ENCODE measurements at places on chromosomes 6 and 20. TPM values are rescaled to one million over a fixed set of nuclear protein-coding genes. Genes with fewer than 3 reads are reported as not detected.

Gene SLC22A3
- 9.1 TPM for polyA plus RNA-seq

Gene PBOV1
- not detected for polyA plus RNA-seq

Gene SLC35D3
- 0.09 TPM for polyA plus RNA-seq

Gene LAMA5
- 162 TPM for polyA plus RNA-seq

Gene HSPA12B
- 11.8 TPM for polyA plus RNA-seq

Gene JPH2
- 83.5 TPM for polyA plus RNA-seq

Gene CYP24A1
- polyA plus RNA-seq = 2.2 TPM

Gene HUS1B
- 0.34 TPM for polyA plus RNA-seq

Gene FAM83C
- 0.18 TPM for polyA plus RNA-seq

Gene PAK5
- polyA plus RNA-seq = 0.05 TPM

- no peak for DNase-seq
Measured at GRCh38 chr20:17971300-17972013, 2.6 kb downstream of the MGME1 start.

DNA sequence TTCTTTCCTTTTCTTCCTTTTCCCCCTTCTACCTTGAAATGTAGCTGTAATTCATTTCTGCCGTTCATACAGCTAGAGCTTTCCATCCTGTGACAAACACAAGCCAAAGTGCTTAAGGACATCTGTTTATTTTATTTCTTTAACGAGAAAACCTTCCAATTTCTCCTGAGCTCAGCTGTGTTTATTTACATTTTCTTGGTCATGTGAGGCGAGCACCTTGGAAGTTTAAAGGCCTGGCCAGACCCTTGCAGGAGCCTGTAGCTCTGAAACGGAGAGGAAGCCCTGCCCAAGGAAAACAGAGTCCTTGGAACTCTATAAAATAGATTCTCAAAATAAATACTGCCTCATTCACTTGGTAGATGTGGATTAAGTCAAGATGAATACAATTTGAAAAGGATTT is 223.1 kb downstream of the EYA2 start:
- DNase-seq = no peak

- no peak for DNase-seq
Measured at GRCh38 chr6:11589261-11589660, 51.7 kb downstream of the TMEM170B start.

DNA sequence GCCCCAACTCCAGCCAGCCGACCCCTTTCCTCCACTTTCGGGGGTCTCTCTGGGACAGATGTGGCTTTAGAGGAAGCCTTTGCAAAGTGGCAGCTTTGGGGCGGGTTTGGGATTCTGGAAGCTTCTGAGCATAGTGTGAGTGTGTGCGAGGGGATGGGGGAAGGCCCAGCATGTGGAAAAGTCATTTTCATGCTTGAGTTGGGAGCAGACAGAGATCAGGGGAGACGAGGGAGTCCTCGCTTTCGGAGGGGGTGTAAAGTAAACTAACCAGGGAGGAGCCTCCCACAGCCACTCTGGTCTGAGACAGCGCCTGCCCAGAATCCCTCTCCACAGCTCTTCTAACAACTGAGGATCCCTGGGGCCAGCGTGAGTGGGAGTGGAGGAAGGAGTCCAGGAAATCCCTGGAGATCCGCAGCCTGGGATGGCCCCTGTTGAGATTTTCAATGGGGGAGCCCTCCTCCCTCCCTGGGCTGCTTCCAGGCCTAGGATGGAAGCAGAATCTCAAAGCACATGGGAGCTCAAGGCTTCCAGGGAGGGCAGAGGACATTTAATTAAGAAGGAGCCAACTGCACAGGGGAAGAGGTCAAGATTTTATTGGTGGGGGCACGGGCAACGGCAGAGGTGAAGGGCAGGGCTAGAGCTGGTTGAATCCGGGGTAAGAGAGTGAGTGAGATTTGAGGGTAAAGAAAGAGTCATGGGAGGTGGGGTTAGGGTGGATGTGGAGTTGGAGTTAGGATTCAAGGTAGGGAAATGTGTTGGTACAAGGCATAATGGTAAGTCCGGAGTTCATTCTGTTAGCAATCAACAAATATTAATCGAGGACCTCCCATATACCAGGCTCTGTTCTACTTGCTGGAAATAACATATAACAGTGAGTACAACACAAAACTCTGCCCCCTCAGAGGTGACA is 102.3 kb upstream of the FOXP4 start:
- no peak for DNase-seq

- DNase-seq = no peak
Measured at GRCh38 chr6:44135173-44135758, 7.9 kb downstream of the TMEM63B start.

- DNase-seq = no peak
Measured at GRCh38 chr6:100617633-100618350, 153.1 kb upstream of the SIM1 start.

DNA sequence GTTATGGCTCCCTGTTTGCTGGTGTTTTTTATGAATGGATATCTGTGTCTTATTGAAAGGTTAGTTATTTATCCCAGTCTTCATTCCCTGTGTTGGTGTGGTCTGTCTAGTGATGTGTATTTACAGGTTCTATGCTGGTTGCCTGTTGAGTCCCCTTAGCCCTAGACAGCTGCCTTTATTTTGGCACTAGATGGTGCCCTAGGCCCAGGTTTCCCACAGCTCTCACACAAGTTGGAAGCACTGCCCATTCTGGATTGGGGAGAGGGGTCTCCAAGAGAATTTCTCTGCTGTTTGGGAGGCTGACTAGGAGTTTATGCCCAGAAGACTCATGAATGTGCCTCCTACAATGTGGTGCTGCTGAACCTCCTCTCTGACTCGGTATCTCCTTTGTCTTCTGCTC is 12.4 kb downstream of the GRM1 start:
- DNase-seq = no peak

DNA sequence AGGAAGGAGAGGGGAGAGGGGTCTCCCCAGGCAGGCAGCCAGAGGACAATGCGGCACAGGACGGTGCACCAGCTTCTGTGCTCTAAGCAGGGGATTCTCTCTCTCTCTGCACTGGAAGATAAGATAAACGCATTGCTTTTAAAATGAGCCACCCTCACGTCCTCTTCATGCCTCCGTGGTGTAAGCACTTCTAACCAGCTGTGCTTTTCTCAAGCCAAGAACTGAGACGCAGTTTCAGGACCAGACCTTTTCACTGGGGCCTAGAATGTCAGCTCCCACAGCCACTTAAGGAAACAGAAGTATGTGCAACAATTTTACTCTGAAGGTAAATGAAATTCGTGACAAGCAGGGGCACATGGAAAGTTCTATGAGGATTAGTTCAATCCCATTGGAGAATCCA is 82.4 kb downstream of the PSMB1 start:
- no peak for DNase-seq

DNA sequence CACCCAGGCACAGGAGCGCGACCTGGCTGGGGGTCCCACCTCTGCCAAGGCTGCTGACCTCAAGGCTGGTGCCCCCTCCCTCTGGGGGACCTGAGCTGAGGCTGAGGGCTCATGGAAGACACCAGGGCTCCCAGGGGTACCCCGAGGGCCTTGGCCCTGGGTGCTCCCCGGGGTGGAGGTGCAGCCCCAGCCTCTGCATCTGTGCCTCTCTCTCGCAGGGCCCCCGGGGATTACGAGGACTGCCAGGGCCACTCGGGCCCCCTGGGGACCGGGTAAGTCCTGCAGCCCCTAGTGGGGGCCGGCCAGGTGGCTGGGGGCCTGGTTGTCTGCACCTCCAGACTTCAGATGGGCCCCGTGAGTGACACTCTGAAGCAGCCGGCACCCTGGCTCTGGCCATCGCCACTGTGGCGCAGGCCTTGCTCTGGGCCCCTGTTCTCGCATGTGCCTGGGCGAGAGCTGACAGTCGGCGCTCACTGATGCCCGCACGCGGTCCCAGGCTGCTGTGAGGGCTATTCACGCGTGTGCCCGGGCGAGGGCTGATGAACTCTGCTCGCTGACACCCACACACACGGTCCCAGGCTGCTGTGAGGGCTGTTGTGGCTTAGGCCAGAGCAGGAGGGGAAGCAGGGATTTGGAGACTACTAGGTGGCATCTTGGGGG is 9.3 kb downstream of the COL9A3 start:
- no peak for DNase-seq

DNA sequence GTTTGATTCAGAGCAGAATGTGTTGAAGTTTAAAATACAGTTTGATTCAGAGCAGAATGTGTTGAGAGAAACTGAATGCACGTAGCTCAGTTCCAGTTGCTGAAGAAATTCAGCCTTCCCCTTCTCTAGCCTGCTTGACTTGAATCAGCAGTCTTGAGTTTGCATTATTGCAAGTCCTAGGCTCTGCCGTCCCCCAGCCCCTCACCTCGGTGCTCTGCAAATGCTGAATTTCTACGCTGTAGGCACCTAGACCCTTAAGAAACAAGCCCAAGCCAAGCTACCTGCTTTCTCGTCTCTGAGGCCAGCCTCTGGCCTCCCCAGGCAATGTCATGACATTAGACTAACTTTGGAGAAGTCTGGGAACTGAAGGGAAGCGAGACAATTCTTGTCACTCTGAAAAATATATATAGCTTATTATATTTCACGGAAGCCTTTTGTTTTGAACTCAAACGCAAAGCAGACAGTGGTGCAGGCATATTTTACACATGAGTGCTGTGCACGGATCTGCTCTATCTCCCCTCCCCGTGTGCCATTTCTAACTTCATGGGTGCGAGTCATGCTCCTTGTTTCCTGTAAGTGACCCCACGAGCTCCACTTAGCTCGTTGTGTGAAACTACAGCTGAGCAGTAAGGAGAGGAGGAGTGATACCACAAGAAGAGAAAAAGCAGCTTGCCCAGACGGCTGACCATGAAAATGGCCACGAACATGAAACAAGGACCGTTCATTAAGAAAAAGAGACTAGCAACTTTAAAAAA is 71.4 kb upstream of the DUSP22 start:
- no peak for DNase-seq

DNA sequence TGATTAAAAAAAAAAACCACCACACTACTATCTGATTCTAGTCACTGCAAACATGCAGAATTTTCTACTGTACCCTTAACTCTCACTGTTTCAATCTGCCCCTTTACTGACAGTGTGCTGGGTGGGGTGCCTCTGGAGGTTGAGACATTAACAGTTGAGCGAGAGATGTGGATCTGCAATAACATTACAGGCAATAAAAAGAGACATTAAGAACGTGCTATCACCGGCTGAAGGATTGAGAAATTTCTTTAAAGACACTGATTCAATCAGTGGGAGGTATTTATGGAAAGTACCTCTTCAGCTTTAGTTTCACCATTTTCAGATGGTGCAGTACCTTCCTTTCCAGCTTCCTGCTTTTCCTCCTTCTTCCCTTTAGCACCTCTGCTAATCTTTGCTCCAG is 32.5 kb downstream of the HMGN3 start:
- DNase-seq = no peak

DNA sequence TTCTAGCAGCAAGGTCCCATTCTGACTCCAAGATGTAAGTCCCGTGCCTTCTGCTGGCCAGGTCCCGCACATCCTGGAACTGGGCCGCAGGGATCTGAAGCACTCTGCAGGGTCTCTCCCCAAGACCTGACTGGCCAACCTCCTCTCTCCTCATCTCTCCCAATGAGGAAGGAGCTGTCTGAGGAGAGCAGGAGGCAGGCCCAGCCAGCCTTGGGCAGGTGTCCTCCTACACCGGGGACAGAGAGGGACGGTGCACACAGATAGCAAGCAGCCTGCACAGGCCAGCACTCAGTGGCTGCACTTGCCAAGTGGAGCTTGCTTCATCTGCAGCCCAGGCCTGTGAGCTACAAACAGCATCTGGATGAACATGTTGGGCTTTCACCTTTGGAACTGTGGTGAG is 76.8 kb upstream of the CD93 start:
- DNase-seq = no peak

DNA sequence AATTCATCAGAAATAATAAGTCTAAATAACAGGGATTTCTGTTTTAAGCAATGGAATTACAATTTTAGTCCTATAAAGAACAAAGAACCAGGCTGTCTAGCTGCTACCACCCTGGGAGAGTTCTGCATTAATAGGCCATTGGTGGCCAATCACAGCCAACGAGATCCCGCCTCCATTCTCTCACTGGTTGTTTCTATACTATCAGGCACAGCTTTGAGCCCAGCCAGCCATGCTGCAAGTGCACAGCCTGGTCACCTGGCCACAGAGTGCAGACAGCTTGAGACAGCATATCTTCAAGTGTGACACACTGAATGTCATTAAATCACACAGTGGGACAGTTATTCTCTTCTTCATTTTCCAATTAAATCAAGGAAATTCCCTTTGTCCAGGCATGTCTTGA is 16.1 kb upstream of the RAB22A start:
- DNase-seq = no peak

DNA sequence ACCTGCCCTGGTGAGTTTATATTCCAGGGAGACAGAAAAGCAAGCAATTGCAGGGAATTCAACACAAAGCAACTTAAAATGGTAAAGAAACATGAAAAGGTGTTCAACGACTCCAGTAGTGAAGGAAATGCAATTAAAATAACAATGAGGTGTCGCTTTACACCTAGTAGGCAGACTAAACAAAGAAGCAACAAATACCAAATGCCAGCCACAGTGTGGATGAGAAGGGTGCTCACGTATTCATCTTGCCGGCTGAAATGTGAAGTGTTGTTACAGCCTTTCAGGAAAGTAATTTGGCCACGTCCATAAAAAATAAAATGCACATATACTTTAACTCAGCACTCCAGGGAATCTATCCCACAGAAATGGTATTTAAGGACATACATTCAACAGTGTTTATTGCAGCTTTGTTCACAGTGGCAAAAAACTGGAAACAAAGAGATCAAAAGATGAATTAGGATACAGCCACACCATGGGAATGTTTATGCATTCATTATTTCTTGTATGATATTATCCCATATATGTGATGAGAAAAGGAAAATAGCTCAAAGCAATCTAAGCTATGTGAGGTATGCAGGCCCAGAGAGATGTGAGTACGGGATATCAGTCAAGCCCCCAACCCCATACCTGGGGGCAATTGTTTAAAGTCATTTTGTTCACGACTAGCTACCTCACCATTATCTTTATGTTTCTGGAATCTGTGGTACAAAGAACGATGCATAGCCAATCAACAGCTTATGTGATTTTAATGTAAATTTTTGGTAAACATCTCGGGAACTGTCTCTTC is 266.0 kb upstream of the SOX4 start:
- no peak for DNase-seq

DNA sequence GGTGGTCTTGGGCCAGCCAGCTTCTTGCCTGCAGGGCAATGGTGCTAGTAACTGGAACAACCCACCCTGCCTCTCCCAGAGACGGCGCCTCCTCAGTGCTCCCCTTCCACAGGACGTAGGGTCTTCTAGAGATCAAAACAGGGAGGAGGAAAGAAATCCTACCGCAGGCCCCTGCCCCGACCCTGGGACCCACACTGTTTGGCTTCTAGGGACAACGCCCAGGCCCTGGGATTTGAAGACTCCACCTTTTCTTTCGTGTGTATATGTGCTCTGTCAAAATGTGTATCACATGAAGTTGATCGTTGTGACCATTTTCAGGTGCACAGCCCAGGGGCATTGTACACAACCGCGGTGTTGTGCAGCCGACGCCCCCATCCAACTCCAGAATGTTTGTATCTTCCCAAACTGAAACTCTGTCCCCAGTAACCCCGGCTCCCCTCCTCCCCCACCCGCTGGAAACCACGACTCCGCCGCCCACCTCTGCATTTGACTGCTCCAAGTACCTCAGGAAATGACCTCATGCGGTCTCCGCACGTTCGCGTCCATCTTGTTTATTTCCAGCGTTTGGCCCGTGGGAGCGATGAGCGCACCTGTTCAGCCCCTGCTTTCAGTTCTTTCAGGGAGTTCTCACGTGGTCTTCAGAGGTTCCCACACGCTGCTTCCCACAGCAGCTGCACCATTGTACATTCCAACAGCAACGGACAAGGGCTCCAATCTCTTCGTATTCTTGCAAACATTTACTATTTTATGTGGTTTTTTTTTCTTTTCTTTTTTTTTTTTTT is 3.4 kb upstream of the BHLHE23 start:
- no peak for DNase-seq

Measured in urinary bladder (tissue), 4 donors.